ENCODE measurements at places on chromosomes 13 and 19.

GRCh38 chr19:17090583-17090982 lies 15.0 kb downstream of the MYO9B start:
- DNase-seq, result no peak

GRCh38 chr13:85141401-85141800 lies 657.8 kb downstream of the SLITRK6 start:
- DNase-seq, result no peak

DNA sequence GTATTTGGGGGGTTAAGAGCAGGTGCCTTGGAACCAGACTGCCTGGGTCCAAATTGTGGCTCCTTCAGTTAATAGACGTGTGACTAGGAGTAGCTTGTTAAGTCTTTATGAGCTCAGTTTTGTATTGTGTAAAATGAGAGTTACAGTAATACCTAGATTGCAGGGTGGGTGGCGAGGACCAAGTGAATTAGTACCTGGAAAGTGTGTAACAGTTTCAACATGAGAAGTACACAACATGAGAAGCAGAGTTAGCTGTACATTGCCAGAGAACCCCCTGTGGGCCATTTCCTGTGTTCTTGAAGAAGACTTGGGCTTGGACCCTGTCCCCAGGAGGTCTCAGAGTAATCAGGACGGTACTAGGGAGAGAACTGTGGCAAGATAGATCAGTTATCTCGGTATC lies 36.8 kb downstream of the PPP2R1A start:
- no peak for DNase-seq

- DNase-seq, result no peak
These were observed 83.8 kb upstream of the TM9SF2 start for GRCh38 chr13:99417201-99418102.

- no peak for DNase-seq
These were observed 249.2 kb downstream of the ZNF536 start for GRCh38 chr19:30621326-30621920.

- no peak for DNase-seq
These were observed 18.4 kb downstream of the C2CD4C start for GRCh38 chr19:390386-391206.

DNA sequence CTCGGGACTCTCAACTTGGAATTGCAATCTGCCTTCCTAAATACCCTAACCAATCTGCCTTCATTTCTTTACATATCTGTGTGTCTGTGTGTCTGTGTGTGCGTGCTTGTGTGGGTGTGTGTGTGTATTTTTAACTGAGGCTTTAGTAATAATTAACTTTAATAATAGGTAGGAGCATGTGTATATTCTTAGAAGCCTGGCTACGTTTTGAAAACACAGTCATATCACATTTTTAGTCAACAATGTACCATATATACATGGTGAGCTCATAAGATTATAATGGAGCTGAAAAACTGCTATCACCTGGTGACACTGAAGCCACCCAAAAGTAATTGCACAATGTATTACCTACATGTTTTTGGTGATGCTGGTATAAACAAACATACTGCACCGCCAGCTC lies 65.4 kb upstream of the ATXN8OS start:
- no peak for DNase-seq

DNA sequence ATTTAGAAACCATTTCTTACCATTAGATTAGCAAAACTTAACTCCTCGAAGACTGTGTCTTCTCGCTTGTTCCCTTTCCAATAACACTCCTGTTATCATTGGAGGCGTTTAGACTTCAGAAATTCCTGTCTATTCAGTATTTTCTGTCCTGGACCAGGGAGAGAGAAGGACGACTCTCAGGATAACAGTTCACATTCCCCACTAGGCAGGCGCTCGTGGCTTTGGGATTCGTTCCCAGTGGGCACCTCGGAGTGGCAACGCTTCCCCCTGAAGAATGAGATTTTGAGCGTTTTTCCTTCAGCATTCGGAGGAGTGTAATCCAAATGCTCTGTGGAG lies 429 bp upstream of the ZNF225 start:
- no peak for DNase-seq

- no peak for DNase-seq
These were observed 42.2 kb upstream of the CEACAM21 start for GRCh38 chr19:41533671-41534215.

- no peak for DNase-seq
These were observed 1.3 kb downstream of the SHISA7 start for GRCh38 chr19:55441692-55442321.

GRCh38 chr19:3768015-3768747 lies 3.8 kb downstream of the RAX2 start:
- no peak for DNase-seq

- DNase-seq, result no peak
These were observed 389.3 kb downstream of the DACH1 start for GRCh38 chr13:71477735-71478134.

DNA sequence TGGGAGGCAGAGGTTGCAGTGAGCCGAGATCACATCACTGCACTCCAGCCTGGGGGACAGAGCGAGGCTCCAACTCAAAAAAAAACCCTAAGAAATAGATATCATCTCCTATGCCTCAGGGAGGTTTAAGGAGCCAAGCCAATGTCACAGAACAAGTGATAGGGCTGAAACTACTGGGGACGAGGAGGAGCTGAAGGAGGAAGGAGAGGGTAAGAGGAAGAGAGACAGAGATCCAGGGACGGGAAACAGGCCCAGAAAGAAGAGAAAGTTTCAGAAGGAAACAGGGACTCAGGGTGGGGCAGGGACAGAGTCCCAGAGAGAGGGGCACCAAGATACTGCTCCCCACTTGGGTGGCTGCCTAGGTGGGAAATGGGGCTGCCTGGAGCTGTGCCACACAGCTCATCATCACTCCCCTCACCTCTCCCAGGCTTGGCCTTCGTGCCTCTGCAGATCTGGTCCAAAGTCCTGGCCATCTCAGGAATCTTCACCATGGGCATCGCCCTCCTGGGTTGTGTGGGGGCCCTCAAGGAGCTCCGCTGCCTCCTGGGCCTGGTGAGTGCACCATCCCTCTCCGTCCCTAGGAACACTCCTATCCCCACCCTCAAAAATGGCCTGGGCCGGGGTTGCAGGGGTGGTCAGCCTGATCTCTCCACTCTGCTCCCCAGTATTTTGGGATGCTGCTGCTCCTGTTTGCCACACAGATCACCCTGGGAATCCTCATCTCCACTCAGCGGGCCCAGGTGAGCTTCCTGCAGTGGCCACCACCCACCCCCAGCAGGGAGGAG lies 1.5 kb downstream of the CD37 start:
- DNase-seq, result no peak

GRCh38 chr19:48757089-48757675 lies 1.9 kb downstream of the FGF21 start:
- no peak for DNase-seq
